ENCODE measurements at places on chromosomes 11 and 22.

DNA sequence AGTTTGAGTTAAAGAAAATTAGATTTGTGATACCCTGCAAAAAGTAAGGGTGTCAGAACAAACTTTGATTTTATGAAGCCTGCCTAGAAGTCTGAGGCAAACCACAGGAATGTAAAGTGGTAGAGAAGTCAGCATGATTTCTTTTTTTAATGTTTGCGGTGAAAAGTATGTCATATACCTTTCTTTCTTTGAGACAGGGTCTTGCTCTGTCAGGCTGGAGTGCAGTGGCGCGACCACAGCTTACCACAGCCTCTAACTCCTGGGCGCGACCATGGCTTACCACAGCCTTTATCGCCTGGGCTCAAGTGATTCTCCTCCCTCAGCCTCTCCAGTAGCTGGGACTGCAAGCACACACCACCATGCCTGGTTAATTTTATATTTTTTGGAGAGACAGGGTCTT lies 4.7 kb downstream of the API5 start:
- DNase-seq = no peak

DNA sequence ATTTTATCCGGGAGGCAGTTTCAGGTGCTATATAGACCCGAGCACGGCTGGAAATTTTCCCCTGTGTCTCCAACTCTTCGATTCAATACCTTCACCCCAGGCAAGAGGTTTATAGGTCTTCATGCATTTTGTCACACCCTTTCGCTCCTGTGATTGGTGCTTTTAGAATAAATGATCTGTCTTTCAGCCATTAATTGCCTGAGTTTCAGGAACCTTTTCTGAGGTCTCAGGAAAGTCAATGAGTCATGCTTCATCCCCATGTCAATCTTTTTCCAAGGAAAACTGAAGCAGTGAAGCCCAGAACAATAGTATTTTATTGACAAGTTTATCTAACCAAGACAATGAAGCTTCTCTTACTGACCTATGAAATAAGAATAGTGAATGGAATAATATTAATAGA lies 29.9 kb downstream of the FAM181B start:
- DNase-seq = no peak

- DNase-seq = no peak
Observed at GRCh38 chr11:83736684-83737083, 450.5 kb upstream of the CCDC90B start.

- DNase-seq = no peak
Observed at GRCh38 chr11:34209809-34210208, 104.4 kb downstream of the NAT10 start.

- no peak for DNase-seq
Observed at GRCh38 chr11:111623527-111624030, 21.3 kb downstream of the SIK2 start.
